A172 (cell line): ENCODE measurements at places on chromosomes 5 and 9. TPM values are rescaled to one million over a fixed set of nuclear protein-coding genes. Genes with fewer than 3 reads are reported as not detected.

The F2RL2 gene
- 0.59 and 0.79 TPM in 2 replicates for total RNA-seq

The ADAMTSL2 gene
- 0.12 and 0.16 TPM in 2 replicates for total RNA-seq

The F12 gene
- total RNA-seq = 5.6 and 11.3 TPM in 2 replicates

The PCDHB9 gene
- 11.1 and 11.2 TPM in 2 replicates for total RNA-seq

The RMND5B gene
- total RNA-seq = 23.4 and 32.0 TPM in 2 replicates

The CKMT2 gene
- total RNA-seq = 4.7 TPM in 1 of 2 replicates, not detected in the other

The FIBCD1 gene
- total RNA-seq = 1.6 and 2.6 TPM in 2 replicates

The UBAC1 gene
- total RNA-seq = 113 and 145 TPM in 2 replicates

The CBY3 gene
- not detected in 2 replicates for total RNA-seq

The MSX2 gene
- total RNA-seq = 0.36 TPM in 1 of 2 replicates, not detected in the other

The IL13 gene
- not detected in 2 replicates for total RNA-seq

The LRRC19 gene
- not detected in 2 replicates for total RNA-seq

The GPX3 gene
- not detected in 2 replicates for total RNA-seq

The MYMK gene
- total RNA-seq = not detected in 2 replicates

The EPB41L4B gene
- 0.93 and 1.7 TPM in 2 replicates for total RNA-seq

The ZDHHC11B gene
- 0.26 and 2.3 TPM in 2 replicates for total RNA-seq

The FYB1 gene
- total RNA-seq = 0.05 and 0.12 TPM in 2 replicates

The PDCD1LG2 gene
- 1.1 TPM in 2 replicates for total RNA-seq

The GRPEL2 gene
- total RNA-seq = 23.3 and 28.3 TPM in 2 replicates

The PLAC8L1 gene
- total RNA-seq = not detected in 2 replicates

The CRHBP gene
- 0.14 TPM in 1 of 2 replicates, not detected in the other for total RNA-seq

The BSPRY gene
- not detected in 2 replicates for total RNA-seq

The GARNL3 gene
- total RNA-seq = 5.8 and 6.3 TPM in 2 replicates

The DNAJB5 gene
- total RNA-seq = 3.3 and 6.7 TPM in 2 replicates

The WDR38 gene
- not detected in 2 replicates for total RNA-seq

The LCN1 gene
- 0.47 TPM in 1 of 2 replicates, not detected in the other for total RNA-seq

The SLC24A2 gene
- total RNA-seq = not detected in 2 replicates

The LCN6 gene
- total RNA-seq = not detected in 2 replicates

The MEIKIN gene
- not detected in 2 replicates for total RNA-seq

The ST8SIA4 gene
- total RNA-seq = 0.07 TPM in 2 replicates

The SV2C gene
- total RNA-seq = not detected in 2 replicates

The GARIN3 gene
- total RNA-seq = not detected in 2 replicates

The ANKRD20A1 gene
- total RNA-seq = not detected in 2 replicates

The KIF4B gene
- 0.02 TPM in 1 of 2 replicates, not detected in the other for total RNA-seq
